Endothelial cell (in vitro differentiated cells): ENCODE measurements at places on chromosomes 12 and 14. TPM values are rescaled to one million over a fixed set of nuclear protein-coding genes. Genes with fewer than 3 reads are reported as not detected.

The CCDC177 gene
- total RNA-seq: not detected

The NYNRIN gene
- 49.0 TPM for total RNA-seq

- DNase-seq: no peak
These were observed 63.9 kb downstream of the ITPK1 start for GRCh38 chr14:93051600-93052546.

DNA sequence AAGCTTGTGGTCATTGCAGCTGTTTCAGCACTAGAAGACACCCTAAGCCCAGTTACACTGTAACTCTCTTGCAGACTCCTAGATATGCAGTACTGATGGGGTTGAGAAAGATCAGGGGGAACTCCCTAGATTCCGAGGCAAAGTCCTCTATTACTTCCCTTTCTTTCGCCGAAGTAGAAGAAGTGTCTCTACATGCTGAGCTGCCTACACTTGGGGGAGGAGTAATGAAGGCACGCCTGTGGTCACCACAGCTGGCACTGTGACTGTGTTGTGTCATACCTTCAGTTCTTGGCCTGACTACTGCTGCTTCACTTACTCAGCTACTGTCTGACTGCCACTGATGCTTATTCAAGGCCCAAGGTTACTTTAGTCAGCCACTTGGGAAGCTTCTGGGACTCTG, 35.1 kb upstream of the RPL10L start:
- DNase-seq: no peak

- no peak for DNase-seq
These were observed 163.4 kb downstream of the SRGAP1 start for GRCh38 chr12:64007853-64008252.

GRCh38 chr12:107372229-107372658, 278.9 kb upstream of the CRY1 start:
- DNase-seq: no peak

- DNase-seq: no peak
These were observed 95.3 kb downstream of the STXBP6 start for GRCh38 chr14:24954700-24955037.

- no peak for DNase-seq
These were observed 359.0 kb downstream of the NAV3 start for GRCh38 chr12:78189656-78190055.

DNA sequence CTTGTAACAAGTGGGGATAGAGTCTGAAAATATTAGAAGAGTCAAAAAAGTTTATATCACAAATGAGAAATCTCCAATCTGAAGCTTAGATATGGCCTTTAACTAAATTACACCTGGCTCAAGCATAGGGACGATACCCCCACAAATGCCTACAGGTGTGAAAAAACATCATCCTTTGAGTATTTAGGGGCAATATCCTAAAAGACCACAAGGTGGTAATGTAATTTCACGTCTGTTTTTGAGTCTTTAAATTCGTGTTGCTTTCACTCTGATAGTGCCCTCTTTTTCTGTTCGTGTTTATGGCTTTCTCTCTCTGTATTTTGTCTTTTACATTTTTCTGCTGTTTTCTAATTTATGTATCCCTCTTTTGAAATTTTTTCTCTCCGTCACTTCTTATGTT, 84.3 kb downstream of the ETNK1 start:
- DNase-seq: no peak

DNA sequence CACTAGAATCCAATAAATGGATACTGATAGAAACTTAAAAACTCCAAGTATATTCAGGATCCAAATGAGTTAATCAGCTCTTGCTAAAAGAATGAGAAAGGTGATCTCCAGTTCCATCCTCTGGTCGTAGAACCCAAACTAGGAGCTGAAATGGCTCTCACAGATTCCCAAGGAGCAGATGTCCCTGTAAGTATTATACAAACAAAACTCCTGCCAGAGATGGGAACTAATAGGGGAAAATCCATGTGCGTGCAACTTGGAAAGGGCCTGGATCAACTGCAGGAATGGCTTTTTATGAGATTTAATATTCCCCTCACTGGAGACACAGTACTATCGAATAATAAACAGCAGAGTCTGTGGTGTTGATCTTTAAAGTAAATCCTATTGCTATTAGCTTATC, 309.2 kb upstream of the TBX3 start:
- DNase-seq: no peak

GRCh38 chr14:69657950-69658355, 46.6 kb downstream of the SUSD6 start:
- DNase-seq: no peak
